GM04504 (cell line): ENCODE measurements at places on chromosomes 1 and 21.

DNA sequence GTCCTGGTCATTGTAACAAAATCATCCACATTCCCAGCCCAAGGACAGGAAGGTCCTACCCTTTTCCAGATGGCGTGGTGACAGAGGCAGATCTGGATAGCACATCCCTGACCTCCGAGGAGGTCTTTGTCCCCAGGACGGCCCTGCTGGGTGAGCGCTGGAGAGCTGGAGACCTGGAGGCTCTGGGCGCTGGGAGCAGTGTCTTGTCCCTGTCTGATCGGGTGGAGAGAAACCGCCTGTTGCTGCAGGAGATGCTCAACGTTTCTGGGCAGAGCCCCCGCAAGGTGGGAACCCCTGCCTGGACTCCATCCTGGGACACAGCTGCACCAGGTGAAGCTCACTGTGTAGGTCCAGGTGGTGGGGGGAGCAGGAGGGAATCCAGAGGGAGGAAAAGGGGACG, 4.1 kb downstream of the KIAA1614 start:
- no peak for DNase-seq

- DNase-seq, result peak; percentile 24
Measured at GRCh38 chr1:170619241-170620028, 44.5 kb upstream of the PRRX1 start.

DNA sequence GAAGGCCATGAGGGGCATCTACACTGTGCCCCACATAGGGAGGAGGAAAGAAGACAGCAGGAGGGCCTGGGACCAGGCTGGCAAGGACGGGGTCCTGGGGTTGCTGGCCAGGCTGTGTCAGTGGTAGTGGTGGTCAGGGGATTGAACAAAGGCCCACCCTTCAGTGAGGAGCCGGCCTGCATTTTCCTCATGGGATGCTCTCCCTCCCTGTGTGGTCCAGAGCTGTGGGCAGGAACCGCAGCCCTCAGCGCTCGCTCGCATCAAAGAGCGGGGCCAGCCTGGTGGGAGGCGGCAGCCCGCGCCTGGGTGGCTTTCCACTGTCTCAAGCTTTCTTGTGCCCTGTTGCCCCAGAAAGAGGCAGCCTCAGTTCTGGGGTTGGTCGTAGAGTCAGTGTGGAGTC, 24.8 kb downstream of the LHX4 start:
- DNase-seq, result no peak

DNA sequence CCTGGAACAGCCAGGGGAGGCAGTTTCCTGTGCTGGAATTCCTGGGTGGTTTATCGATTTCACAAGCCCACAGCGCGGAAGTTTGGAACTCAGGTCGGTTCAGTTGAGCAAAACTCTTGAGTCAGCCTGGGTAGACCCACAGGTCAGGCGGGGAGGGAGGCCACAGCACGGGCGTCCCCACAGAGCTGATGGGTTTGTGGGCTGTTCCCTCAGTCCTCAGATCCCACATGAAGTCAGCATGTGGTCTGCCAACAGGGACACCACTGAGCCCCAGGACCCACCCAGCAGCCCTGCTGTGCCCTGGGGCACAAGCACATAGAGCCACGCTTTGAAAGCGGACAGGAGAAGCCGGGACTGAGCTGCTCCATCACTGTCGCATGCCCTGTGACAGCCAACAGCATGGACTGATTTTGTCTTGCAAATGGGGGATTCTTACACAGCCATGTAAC, 17.4 kb downstream of the BMP8A start:
- no peak for DNase-seq

DNA sequence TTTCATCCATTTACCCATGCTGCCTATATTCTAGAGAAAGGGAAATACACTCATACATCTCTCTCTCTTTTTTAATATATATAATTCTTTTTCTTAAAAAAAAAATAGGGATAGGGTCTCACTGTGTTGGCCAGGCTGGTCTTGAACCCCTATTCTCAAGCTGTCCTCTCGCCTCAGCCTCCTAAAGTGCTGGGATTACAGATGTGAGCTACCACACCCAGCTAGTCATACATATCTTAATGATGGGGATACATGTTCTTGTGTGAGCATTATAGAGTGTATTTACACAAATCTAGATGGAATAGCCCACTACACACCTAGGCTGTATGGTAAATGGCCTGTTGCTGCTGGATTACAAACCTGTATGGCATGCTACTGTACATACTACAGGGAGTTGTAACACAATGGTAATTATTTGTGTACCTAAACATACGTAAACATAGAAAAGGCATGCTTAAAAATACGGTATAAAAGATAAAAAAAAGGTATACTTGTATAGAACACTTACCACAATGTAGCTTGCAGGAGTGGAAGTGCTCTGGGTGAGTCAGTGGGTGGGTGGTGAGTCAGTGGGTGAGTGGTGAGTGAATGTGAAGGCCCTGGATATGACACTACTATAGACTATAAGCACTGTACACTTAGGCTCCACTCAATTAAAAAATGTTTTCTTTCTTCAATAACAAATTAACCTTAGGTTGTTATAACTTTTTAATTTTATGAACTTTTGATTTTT, 72.9 kb downstream of the IVNS1ABP start:
- peak; percentile 29 for DNase-seq

DNA sequence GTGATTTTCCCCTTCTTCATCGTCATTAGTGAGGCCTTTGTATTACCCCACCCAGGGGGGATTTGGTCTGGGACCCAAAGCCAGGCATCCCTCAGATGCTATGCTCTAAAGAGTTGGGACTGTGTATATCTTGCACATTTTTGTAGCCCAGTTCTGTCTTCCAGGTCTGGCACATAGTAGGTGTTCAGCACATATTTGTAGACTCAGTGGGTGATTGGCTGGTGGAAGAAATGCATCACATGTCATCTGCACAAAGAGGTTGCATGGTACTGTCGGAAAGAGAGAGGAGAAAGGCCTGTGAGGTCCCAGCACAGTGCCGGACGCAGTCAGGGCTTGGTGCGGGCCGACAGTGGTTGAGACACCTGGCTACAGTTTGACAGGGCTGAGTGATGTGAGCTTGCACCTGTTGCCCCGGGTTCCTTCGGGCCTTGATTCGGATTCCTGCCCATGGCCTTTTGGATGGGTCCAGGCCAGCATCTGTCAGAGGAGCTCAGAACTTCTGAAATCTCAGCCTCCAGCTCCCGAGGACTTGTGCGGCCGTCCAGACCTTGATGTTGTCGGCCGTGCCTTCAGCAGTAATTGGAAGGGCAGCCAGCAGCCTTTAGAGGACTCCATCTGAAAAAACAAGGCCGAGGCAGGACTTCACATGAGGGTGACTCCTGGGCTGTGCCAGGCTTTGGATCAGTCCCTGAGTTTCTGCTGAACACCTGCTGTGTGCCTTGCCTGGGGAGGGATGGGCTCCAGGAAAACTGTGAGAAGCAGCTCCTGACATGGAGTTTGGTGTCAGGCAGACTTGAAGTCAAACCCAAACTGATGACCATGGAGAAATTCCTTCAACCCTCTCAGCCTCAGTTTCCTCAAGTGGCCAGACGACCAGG, 40.9 kb upstream of the PADI1 start:
- no peak for DNase-seq

DNA sequence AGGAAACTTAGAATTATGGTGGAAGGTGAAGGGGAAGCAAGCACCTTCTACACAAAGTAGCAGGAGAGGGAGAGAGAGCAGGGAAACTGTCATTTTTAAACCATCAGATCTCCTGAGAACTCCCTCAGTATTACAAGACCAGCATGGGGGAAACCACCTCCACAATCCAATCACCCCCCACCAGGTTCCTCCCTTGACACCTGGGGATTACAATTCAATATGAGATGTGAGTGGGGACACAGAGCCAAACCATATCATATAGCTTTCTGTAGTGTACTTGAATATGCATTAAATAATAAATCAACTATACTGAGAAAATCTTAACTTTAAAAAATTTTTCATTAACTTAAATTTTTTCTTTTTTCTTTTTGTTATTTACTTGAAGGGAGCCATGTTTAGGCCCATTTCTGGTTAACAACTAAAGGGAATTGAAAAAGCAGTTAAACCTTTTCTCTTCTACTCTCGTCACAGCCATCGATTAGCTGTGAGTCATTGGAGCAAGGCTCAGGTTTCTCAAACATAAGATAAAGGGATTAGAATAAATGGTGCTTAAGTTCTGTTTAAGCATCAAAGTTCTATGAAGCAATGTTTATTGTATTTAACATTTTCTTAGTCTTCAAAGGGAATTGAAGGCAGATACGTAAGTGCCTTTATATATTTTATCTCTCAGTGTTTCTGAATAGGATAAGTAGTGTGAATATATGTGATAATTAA, 72.2 kb upstream of the DPT start:
- no peak for DNase-seq

- DNase-seq, result no peak
Measured at GRCh38 chr1:42158189-42158588, 5.0 kb downstream of the GUCA2B start.

GRCh38 chr1:54585181-54586066, 37.4 kb downstream of the ACOT11 start:
- no peak for DNase-seq

- DNase-seq, result no peak
Measured at GRCh38 chr1:190250368-190250767, 227.3 kb downstream of the BRINP3 start.

GRCh38 chr1:1562556-1563195, 12.0 kb downstream of the SSU72 start:
- no peak for DNase-seq

GRCh38 chr1:65230731-65231481, 78.4 kb upstream of the DNAJC6 start:
- no peak for DNase-seq

DNA sequence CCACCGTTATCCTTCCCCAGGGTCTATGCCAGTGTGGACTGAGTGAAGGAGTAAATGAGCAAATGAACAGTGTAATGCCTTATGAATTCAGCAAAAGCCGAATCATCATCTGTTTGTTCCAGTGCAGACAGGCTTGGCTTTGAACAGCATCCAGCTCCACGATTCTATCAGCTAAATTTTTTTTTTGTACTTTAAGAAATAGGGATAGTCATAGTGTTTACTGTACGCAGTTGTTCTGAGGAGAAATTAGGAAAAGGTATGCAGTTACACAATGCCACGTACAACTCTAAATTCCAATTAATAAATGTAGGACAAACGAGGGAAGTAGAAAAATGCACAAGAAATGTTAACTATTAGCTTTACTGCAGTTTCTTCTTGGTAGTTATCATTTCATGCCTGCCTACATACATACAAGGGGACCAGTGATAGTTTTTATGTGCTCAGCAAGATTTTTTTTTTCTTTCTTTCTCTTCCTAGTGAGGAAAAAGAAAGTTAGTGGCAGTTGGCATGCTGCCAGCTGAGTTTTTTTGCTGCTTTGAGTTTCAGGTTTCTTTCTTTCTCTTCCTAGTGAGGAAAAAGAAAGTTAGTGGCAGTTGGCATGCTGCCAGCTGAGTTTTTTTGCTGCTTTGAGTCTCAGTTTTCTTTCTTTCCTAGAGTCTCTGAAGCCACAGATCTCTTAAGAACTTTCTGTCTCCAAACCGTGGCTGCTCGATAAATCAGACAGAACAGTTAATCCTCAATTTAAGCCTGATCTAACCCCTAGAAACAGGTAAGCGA, at the start of gene IFI44L:
Gene IFI44L (plus strand): TSS at position 646 of the 777 bp plus-strand sequence. CDS start 7,468 bp downstream, outside the sequence.
- DNase-seq, result no peak

DNA sequence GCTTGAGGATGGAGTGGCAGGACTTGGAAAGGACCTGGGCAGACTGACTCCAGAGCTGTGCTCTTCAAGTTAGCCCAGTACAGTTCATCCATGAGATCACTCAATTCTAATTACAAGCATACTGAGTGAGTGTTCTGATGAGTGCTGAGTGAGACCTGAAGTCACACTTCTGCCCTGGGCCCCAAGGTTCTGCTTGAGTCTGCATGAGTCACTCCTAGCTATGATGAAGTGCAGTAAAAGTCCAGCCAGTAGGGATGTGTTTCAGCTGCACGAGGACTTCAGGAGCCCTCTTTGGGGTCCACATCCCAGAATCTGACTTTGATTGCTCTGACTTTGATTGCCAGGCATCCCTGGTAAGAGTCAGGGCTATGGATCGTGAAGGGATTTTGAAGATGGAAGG, 35.8 kb downstream of the PLEKHA6 start:
- DNase-seq, result peak; percentile 64

DNA sequence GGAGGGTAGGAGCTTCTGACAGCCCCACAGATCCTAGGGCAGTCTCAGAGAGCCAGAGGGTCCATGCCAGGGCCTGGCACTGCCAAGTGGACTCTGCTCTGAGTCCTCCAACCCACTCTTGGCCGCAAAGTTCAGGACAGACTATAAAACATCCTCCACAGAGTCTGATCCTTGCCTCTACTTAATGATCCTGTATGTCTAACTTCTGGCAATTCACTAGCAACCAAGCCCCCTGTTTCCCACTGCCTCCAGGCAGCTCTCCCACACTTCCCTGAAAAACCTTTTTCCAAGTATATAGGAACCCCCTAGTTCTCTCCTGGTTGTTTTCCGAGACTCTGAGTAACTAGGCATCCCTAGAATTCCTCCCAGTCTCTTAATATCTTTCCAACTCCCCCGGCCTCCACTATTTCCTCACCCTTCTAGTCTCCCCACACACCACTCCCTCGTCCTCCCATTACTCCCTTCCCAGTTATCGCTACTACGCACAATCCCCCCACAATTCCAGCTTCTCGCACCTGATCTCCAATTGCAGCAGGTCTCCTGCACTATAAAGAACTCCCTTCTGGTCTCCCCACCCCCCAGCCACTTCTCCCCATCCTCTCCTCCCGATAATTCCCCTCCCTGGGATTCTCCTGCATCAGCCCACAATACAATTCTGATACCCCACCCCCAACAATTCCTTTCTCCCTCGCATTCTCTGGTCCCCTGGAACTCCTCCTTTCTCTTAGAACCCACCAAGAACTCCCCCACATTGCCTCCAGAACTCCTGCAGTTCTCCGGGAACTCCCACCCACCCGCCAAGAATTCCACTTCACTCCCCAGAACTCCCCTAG, 574 bp downstream of the IGSF9 start:
- DNase-seq, result no peak

DNA sequence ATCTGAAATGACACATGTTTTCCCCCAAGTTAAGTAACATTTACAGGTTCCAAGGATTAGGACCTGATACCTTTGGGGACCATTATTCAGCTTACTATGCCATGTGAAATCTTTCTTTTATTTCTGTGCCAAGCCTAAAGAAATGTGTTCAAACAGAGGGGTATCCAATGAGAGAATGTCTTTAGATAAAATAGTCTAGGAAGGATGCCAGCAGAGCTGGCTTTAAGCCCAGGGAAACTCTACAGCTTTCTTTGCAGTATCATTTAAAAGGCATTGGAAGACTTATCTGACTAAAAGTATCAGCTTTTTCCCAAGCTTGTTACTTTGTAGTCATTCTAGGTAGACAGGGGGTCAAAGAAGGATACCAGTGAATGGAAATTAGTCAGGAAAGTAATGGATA, 860.4 kb downstream of the PLA2G4A start:
- DNase-seq, result peak; percentile 11

- no peak for DNase-seq
Measured at GRCh38 chr1:40588586-40588985, 57.1 kb downstream of the ZNF684 start.
